ENCODE measurements at places on chromosomes 6 and 20.

DNA sequence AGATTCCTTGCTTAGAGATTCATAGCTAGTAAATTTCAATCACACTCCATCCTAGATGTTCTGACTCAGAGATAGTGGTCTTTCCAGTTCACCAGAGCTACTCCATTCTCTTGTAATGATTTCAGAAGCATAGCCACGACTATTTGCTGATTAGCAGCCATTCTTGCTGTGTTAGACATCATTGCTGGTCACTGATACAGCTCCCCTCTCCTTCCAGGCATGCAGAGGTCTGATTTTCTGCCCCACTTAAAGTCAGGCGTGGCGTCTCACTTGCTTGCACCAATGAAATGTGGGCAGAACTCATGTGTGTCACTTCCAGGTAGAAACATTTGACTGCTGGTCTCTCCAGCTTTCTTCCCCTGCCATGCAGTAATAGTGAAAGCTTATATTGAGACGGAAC lies 168.9 kb upstream of the JARID2 start:
- no peak for DNase-seq

DNA sequence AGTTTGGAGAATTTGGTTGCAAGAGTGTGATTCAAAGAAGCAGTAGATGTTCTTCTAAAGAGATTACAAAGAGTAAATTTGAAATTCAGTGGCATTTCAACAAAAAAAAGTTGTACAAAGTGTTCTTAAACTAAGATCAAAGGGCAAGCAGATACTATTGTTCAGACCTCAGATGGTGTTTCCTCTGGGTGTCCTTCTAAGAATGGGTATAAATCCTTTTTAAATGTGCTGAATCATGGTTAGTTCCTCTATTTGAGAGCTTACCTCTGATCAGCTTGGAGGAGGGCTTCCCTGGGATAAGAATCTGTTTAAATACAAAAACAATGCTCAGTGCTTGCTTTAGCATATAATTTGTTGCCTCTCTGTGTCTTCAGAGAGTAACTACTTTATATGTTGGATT lies 6.3 kb downstream of the BMP6 start:
- no peak for DNase-seq

GRCh38 chr6:105097288-105097687 lies 82.5 kb downstream of the POPDC3 start:
- DNase-seq, result no peak

DNA sequence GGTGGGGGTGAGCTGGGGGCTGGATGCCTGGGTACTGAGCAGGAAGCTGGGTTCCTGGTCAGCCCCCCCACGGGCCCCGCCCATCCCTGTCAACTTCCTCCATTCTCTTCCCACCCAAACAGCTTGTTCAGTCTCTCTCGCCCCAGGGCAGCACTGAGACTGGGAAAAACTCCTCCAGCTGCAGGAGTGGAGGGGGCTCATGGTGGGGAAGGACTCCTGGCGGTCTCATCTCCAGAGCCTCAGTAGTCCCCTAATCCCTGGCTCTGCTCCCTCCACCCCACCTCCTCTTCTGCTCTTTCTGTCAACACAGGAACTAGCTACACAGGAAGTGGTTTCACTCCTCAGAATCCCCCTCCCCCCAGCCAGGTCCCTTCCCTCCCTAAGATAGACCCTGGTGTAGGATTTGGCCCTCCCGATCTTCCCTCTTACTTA lies at the start of gene GPSM3:
TSS of gene GPSM3 (minus strand) at position 36 of the 432 bp plus-strand sequence. CDS start 130 bp downstream, outside the sequence.
- DNase-seq, result no peak

DNA sequence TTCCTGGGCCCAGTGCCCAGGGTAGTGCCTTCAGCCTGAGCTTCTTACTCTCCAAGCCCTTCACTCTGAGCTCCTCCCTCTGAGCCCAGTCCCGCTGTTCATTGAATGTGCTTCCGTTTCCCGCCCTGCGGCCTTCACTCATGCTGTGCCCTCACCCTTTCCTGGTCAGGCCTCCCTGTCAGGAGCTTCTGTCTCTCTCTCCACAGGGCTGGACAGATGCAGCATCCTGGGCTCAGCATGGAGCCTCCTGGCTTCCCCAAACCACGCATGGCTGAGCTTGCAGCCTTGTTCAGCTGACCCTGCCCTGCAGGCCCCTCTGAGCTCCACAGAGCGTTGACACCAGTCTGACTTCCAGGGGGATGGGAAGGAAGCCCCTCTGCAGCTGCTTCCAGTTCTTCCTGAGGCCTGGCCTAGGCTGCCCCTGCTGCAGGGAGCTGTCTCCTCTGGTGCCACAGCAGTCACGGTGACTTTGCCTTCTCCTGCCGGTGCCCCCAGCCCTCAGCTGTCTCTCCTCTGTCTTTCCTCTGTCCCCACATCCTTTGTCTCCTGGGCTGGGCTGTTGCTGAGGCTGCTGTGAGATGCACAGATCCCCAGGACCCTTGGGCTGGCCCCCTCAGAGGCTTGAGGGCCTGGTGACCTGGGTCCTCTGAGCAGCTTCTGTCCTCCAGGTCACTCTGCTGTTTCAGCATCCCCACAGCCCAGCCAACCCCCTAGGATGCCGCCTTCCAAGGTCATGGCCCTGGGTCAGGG lies 7.9 kb upstream of the MYT1 start:
- no peak for DNase-seq

DNA sequence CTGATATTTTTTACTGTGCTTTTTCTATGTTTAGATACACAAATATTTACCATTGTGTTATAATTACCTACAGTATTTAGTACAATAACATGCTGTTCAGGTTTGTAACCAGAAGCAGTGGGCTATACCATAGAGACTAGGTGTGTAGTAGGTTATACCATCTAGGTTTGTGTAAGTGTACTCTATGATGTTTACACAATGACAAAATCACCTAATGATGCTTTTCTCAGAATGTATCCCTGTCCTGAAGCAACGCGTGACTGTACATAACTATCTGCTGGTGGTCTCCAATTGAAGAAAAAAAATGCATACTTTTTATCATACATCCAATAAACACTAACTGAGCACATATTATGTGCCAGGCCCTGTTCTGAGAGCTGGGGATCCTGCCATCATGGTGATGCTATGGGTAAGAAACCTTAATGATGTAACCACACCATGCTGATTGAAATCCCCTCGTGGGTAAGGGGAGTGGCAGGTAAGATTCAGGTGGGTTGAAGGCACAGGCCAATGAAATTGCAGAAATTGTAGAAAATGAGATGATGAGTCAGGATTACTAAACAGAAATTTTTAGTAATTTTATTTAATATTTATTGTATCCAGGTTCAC lies 76.8 kb downstream of the FYN start:
- DNase-seq, result no peak

DNA sequence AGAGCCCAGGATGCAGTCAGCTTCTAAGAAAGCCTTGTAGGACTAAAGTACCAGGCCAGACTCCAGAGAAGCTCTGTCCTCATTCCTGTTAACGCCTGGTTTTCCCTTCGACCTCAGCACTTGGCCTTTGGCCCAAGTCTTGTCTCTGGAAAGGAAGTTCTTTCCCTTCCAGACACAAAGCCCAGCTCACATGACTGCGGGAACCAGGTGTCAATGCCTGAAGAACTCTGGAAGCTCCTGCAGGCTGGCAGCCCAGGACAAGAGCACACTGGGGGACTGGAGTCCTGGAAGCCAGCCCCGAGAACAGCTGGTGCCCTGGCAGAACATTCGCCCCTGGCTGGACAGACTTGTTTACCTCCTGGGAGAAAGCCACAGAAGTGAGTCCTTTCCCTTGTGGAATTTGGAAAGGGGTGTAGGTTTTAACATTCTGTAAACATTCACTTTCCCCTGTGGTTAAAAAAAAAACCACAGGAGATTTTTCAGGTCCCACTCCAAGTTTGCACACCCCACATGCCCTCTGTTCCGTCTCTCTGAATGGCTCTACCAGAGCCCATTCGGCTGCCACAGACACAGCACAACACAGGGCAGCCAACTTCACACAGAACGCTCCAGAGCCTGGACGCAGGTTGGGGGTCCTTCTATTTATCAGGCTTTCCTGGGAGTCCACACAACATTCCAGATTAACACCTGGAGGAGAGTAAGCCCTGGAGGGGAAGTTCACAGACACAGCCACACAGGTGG lies 18.1 kb downstream of the ACSS1 start:
- DNase-seq, result no peak

DNA sequence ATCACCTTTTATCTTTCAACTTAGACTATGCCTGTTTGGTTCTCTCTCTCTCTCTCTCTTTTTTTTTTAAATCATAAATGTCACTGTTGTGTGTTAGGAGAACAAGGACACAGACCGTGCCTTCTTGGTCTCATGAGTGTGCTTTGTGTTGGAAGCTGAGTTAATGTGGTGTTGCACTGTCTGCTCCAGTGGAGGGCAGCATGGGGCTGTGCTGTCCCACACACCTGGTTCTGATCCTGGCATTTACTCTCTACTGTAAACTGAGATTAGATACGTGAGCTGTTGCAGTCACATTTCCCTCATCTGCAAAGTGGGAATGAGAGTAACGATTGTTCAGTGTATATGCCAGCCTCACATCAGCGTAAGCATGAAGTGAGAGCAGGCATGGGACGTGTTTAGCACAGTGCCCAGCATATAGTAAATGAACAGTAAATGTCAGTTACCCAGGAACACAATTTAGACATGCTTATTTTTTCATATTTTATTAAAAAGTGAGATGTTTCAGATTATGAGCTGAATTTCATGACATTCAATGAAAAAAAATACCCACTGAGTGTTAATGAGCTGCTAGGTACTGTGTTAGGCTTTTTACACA lies 161.1 kb downstream of the FARS2 start:
- DNase-seq, result no peak
